ENCODE measurements at places on chromosomes 1 and 21. TPM values are rescaled to one million over a fixed set of nuclear protein-coding genes. Genes with fewer than 3 reads are reported as not detected.

Gene RGSL1
- not detected for total RNA-seq

Gene CRNN
- total RNA-seq: not detected

Gene C4BPA
- 8.6 TPM for total RNA-seq

DNA sequence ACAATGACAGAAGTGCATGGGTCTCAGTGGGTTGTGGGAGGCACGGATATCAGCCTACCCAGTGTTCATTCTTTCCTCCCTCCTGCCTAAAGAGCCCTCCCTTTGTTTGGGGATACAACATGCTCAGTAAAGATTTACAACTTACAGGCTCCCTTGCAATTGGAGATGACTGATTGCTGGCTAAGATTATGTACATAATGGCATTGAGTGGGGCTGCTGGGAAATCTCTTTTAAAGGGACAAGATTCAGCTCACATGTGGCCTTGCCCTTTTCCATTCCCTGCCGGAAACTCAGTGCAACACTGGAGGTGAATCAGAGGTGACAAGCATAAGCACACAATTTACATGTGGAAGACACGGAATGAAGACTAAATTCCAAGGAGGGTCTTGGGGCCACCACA, 83.7 kb upstream of the CHRM3 start:
- DNase-seq: no peak

DNA sequence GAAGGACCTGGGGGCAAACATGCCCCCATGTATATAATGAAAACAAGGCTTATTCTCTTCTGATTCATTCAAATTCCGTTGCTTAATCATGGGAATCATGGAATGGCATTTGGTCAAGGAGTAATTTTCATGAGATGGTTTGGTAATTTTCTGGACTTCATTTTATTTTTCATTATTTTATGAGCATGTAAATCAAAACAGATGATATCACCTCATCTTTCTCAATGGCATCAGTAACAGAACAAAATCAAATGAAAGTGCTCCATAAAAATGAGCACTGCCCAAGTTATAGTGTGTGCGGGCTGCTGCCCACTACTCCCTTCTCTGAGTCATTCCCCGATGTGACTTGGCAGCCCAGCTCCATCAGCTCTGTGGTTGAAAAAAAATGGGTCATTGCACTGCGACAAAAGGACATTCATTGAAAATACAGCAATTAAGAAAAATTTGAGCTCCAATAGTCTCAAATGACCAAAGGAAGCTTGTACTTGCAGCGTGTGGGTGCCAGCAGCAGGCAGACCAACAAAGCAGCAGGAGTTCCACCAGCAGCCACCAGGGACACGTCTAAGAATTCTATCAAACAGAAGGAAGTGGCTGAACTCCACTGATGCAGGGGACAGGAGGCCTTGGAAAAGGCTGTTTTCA, 84.3 kb upstream of the VAV3 start:
- DNase-seq: no peak

Data from pancreas (tissue), 10 donors.